ENCODE measurements at places on chromosomes 7 and 10. TPM values are rescaled to one million over a fixed set of nuclear protein-coding genes. Genes with fewer than 3 reads are reported as not detected.
A peak's percentile ranks its signal among the peaks of the same experiment; 100 is the strongest.

Gene GPR158
- total RNA-seq = 6.8 TPM

Gene KRIT1
- 71.4 TPM for total RNA-seq

Gene ITGA8
- total RNA-seq = not detected

Gene PRSS1
- not detected for total RNA-seq

Gene UCN3
- total RNA-seq = 0.10 TPM

GRCh38 chr10:11454160-11454559 is 157.3 kb downstream of the USP6NL start:
- no peaks in the 10 kb centered on the region for H3K27me3 ChIP-seq
- no peak for DNase-seq
- H3K4me1 ChIP-seq = no peaks in the 10 kb centered on the region

GRCh38 chr7:67512481-67512880 is 515.8 kb downstream of the TYW1 start:
- H3K4me1 ChIP-seq = no peaks in the 10 kb centered on the region
- no peak for DNase-seq
- H3K36me3 ChIP-seq = no peaks in the 10 kb centered on the region
- H3K4me3 ChIP-seq = no peak overlapping the region
- no peak overlapping the region for H3K27ac ChIP-seq

DNA sequence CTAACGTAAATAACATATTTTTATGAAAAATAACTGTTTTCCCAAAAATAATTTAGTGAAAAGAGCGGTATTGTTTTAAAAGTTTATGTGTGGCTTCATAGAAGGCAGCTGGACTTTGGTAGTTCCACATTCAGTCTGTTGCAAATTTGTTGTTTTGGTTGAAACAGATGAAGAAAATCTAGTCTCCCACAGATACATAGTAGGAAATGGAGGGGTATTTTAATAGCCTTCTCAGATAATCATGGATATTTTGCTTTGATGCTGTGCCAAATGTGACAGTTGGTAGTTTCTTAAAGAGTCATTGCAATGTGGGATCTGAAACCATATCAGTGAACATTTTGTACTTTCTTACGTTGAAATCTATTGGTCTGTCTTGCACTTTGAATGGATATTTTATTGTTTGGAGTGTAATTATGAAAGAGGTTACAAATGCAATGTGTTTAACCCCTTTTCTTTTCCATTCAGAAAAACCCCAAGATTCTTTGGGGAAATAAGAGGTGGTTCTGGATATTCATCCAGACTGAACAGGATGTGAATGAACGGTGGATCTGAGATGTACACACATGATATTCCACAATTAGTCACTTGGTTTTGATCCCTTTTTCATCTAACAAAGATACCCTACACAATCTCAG is 10.4 kb downstream of the ZNF365 start:
- H3K36me3 ChIP-seq = no peaks in the 10 kb centered on the region
- peaks cover 29% of the 10 kb centered on the region for H3K4me1 ChIP-seq
- H3K27ac ChIP-seq = peak overlapping the region; percentile 68
- H3K27me3 ChIP-seq = no peaks in the 10 kb centered on the region

DNA sequence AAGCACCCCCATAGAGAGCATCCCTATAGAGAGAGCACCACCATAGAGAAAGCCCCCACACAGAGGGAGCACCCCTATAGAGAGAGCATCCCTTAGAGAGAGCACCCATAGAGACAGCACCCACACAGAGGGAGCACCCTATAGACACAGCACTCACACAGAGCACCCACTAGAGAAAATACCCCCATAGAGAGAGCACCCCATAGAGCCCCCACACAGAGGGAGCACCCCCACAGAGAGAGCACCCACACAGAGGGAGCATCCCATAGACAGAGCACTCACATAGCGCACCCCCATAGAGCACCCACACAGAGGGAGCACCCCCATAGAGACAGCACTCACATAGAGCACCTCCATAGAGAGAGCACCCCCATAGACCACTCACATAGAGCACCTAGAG is 48.6 kb downstream of the INSIG1 start:
- H3K4me1 ChIP-seq = no peaks in the 10 kb centered on the region
- no peak overlapping the region for H3K27ac ChIP-seq
- H3K4me3 ChIP-seq = no peak overlapping the region
- H3K27me3 ChIP-seq = no peaks in the 10 kb centered on the region
- no peak for DNase-seq

DNA sequence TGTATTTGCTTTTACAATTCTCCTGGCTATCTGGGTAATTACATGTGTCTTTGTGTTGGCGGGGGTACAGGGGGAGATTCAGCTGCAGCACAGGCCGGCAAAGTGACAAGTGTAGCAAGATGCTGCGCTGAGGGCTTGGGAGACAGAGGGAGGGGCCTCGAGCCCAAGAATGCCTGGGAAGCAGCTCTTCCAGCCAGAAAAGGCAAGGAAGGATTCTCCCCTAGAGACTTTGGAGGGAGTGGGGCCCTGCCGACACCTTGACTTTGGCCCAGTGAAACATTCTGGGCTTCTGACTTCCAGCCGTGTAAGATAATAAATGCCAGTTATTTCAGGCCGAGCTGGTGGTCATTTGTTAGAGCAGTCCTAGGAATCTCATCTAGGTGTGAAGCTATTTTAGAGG is 7.2 kb upstream of the REPIN1 start:
- H3K4me3 ChIP-seq = no peak overlapping the region
- H3K36me3 ChIP-seq = no peaks in the 10 kb centered on the region
- H3K27ac ChIP-seq = no peak overlapping the region

DNA sequence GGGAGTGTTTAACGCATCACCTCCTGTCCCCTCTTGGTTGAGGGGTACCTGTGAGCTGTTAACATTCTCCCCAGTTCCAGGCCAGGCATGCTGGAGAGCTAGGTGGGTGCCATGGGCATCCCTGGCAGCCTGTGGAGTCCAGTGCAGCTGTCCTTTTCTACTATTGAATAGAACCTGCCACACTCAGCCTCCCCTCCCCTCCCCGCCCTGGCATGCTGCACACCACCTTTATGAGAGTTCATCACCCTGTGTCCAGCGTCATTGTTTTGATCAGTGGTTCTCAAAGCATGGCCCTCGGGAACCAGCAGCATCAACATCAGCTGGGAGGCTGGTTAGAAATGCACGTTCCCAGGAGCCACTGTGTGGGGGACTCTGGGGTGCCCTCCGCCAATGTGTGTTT is 157.3 kb upstream of the PRR15 start:
- H3K4me3 ChIP-seq = no peak overlapping the region
- no peaks in the 10 kb centered on the region for H3K27me3 ChIP-seq
- peaks cover 12% of the 10 kb centered on the region for H3K4me1 ChIP-seq
- no peak for DNase-seq
- H3K36me3 ChIP-seq = no peaks in the 10 kb centered on the region

- no peaks in the 10 kb centered on the region for H3K27me3 ChIP-seq
- H3K36me3 ChIP-seq = no peaks in the 10 kb centered on the region
- no peak for DNase-seq
- H3K4me1 ChIP-seq = no peaks in the 10 kb centered on the region
- H3K27ac ChIP-seq = no peak overlapping the region
These were observed 168.0 kb upstream of the ZNF32 start for GRCh38 chr10:43816351-43817321.

DNA sequence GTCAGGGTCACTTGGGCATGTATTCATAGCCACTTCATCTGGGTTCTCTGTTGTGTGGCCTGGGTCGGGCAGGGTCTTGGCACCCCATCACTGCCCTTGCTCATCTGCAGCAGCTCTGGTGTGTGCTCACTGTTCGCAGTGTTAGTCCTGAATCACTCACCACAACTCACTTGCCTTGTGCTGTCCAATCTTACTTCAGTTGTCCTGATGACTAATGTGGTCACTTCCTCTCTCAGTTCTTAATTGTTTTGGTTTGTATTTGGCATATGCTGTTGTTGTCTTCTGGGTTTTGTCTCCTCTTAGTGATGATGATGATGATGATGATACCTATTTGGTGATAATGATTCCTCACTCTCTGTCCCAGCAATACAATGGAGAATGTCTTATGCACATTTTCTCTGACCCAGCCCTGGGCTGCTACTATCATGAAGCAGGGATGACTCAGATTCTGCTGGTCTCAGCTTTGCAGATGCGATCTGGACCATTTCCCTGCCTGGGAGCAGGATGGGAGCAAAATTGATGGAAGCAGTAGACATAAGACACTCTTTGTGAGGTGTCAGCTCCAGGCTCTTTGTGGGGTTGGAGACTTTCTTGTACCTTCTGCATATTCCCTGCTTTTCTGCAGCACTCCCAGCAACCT is 17.0 kb downstream of the ADRA2A start:
- no peaks in the 10 kb centered on the region for H3K36me3 ChIP-seq
- DNase-seq = no peak
- H3K27ac ChIP-seq = no peak overlapping the region
- H3K4me1 ChIP-seq = no peaks in the 10 kb centered on the region
- no peak overlapping the region for H3K4me3 ChIP-seq

GRCh38 chr10:22054961-22055360 is 51.4 kb upstream of the DNAJC1 start:
- peaks cover 6% of the 10 kb centered on the region for H3K4me1 ChIP-seq
- peak; percentile 37 for DNase-seq
- H3K27ac ChIP-seq = peak overlapping the region; percentile 14

- H3K36me3 ChIP-seq = peaks cover 19% of the 10 kb centered on the region
- no peak overlapping the region for H3K4me3 ChIP-seq
- H3K27me3 ChIP-seq = no peaks in the 10 kb centered on the region
- DNase-seq = no peak
These were observed 165.4 kb downstream of the KIAA1217 start for GRCh38 chr10:24374134-24374915.

DNA sequence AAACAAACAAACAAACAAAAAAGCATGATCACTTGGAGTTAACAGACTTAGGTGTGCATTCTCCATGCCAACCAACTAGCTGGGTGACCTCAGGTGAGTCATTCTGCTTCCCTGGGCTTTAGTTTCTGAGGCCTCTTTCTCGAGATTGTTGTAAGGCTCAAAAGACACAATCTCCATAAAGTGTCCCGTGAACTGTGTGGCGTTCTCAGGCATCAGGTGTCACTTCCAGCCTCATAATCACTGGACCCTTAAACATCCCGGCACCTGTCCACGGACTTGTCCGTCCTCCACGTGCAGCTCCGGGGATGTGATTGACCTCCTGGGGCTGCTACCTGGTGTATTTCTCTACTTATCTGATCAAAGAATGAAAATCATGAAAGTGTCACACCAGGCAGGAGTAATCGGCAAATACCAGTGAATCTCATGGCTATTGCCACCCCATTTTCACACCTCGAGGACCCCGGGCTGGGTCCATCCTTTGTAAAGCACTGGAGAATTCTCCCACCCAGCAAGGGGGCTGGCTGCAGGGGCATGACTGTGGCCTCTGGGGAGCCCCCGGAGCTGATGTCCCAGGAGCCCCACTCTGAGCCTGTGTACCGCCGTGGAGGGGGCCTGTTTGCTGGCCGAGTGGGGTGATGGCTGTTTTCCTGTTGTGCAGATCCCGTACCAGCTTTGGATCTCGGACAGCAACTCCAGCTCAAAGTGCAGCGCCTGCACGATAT is 189.8 kb upstream of the SH2B2 start:
- no peaks in the 10 kb centered on the region for H3K27me3 ChIP-seq
- no peak overlapping the region for H3K27ac ChIP-seq
- H3K36me3 ChIP-seq = peaks cover 9% of the 10 kb centered on the region
- H3K4me3 ChIP-seq = no peak overlapping the region

DNA sequence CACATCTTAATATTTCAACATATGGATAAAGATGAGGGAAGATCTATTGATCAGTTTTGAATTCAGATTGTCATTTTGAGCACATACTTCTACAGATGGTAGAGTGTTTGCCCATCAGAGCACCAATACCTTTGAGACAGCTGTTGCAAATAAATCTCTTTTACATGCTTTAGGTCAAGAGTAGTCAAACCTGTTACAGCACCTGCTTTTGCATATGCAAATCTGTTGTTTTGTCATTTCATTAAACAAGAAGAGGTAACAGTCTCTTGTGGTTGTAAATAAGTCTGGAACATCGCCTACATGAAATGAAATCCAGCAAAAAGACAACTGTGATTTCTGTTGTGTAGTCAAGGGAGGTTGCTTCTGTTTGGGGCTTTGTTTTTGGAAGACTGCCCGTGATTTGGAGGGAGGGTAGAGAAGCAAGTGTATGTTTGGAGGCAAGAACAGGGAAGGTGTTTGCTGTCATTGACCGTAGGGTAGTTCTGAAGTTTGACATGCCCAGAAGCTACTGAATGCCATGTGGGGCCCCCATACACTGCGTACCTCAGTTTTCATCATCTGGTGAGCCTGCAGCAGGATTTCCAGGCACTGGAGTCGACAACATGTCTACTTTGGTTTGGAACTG is 233.6 kb upstream of the PPP1R3A start:
- peaks cover 53% of the 10 kb centered on the region for H3K4me1 ChIP-seq
- no peak overlapping the region for H3K4me3 ChIP-seq
- no peaks in the 10 kb centered on the region for H3K27me3 ChIP-seq
- no peak overlapping the region for H3K27ac ChIP-seq
- DNase-seq = no peak

DNA sequence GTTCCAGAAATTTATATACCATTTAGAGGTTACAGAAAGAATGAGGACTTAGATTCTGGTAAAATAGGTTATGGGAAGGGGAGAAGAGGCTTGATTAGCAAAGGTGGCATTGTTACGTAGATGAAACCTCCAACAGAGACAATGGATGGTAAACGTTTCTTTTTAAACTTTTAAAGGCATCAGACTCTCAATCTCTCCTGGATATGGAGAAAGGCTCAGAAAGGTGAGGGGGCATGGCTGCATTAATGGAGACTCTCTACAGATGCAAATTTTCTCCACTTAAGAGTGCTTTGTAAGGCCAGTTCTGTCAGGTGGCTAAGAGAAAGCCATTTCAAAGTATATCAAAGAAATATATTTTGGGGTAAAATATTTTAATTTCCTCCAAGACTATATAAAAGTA is 240.9 kb upstream of the PTER start:
- no peak for DNase-seq
- H3K4me3 ChIP-seq = no peak overlapping the region
- no peak overlapping the region for H3K27ac ChIP-seq
- H3K36me3 ChIP-seq = no peaks in the 10 kb centered on the region

All from SJCRH30 (cell line).